ENCODE measurements at places on chromosomes 3 and 15.

DNA sequence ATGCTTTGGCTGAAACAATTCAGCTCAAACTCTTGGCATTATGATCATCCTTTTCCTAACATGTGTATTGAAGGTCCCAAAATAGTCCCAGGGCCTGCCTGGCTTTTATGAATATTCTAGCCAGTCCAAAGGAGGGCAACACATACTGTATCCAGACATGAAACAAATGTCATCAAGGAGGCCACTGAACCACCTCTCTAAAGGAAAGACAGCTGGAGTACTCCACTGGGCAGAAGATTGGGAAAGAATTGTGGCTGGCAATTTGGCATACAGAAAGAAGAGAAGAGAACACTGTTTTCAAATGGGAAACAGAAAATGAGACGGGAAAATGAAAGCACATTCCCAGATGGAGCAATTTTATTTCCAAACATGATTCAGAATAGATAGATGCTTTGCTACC is 80.6 kb downstream of the NCEH1 start:
- no peak for DNase-seq

GRCh38 chr3:133662278-133662651 is 524 bp upstream of the TOPBP1 start:
- DNase-seq, result no peak

- no peak for DNase-seq
These were observed 74.8 kb upstream of the NAALADL2 start for GRCh38 chr3:174784206-174784934.

GRCh38 chr3:129016356-129016719 is 15.2 kb downstream of the EFCC1 start:
- peak; percentile 63 for DNase-seq
